Suppressor macrophage (primary cell): ENCODE measurements at places on chromosomes 2 and 18.

- DNase-seq, result no peak
Measured at GRCh38 chr2:14524803-14525080, 107.8 kb upstream of the LRATD1 start.

DNA sequence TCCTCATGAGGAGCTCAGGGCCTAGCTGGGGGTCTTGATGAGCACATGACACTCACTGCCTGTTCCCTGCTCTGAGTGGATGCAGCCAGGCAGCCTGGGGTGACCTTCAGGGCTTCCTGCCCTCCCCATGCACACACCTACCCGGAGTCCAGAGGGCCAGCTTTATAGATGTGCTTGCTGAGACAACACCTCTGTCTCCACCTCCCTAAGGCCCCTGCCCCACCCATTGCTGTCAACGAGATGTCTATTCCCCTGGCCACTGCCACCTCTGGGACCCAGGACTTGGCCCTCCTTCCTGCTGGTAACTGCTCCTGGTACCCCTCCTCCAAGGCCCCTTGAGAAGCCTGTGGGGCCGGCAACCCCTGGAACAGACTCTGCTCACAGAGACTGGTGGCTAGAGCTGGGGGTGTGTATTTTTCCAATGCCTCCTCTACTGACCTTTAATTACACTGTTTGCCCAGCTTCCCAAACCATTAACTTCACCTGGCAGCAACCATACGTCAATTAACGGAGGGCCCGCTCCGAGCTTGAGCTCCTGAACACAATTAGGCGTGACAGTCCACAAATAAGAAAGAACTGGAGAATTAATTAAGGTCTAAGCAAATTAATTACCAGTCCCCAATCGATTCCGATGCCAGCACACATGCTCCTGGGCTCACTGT is 66.3 kb downstream of the EMX1 start:
- DNase-seq, result no peak

DNA sequence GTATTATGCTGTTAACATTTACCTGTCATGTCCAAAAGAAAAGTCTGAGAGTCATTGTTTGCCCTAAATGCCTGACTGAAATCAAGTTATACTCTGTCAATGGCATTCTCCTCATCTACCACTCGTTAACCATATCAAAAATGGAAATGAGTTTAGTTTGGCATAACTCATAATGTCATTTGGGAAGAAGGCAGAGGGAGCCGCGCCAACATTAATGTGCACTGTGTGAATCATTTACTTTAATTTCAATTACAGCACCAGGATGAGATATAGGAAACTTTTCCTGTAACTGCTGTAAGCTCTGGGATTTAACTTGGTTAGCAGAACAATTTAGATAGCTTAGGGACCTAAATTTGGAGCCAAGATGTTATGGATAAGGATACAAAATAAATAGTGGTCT is 871.2 kb upstream of the POU3F3 start:
- DNase-seq, result no peak

DNA sequence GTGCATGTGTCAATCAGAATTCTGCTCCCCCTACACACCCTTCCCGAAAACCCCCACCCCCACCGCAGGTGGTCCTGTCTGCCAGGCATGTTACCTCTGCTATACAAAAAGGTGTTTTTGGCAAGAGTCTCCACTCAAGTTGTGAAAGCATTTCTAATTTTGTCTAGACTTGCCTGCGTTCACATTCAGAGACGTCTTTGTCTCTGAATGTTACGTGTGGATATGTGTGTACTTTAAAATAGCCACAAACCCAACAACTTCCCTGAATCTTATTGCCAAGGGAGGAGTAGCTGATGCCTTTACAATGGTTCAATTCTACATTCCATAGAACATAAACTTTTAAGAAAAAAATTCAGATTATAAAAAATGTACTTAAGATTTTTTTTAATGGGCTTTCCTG is 66.6 kb downstream of the ITGA4 start:
- DNase-seq, result no peak

DNA sequence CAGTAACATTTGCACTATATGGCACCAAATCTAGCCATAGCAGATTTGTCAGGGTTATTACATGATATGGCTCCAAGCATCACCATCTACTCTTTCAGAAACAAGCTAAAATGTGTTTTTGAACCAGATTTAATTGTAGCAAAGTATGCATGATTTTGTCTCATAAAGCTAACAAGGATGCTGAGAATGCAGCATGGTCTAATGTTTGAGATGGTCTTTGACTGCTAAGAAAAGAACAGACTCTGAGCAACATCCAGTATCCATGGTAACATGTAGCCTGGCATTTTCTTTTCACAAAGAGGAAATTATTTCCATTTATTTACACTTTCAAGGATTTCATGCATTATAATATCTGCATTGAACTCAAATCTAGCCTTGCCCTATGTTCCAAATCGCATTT is 206.5 kb downstream of the PDE1A start:
- DNase-seq, result no peak
